Tibial nerve (tissue), 4 donors: ENCODE measurements at places on chromosomes 1 and 21. TPM values are rescaled to one million over a fixed set of nuclear protein-coding genes. Genes with fewer than 3 reads are reported as not detected.

The SERTAD4 gene
- total RNA-seq: 0.60 TPM

The C1orf87 gene
- not detected for total RNA-seq

The A3GALT2 gene
- total RNA-seq: not detected

The IVL gene
- total RNA-seq: not detected

The LELP1 gene
- total RNA-seq: not detected

The MXRA8 gene
- 468 TPM for total RNA-seq

The EFNA3 gene
- not detected for total RNA-seq

The OR2AJ1 gene
- not detected for total RNA-seq

DNA sequence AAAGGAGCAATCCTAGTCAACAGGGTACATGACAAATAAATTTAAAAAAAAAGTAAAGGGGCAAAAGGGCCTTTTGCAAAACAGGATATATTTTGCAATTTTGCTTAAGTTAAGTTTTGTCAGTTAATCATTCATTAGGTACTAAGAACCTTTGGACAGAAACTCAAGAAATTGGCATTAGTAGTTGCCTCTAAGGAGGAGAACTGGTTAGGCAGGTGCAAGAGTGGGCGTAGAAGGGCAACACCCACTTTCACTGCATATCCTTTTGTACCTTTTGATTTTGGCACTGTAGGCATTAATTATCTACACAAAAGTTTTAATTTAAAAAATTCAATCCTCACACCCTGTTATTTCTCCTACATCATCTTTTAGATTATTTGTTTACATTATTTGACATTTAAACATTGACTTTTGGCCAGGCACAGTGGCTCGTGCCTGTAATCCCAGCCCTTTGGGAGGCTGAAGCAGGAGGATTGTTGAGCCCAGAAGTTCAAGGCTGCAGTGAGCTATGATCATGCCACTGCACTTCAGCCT is 4.3 kb downstream of the DDAH1 start:
- H3K27me3 ChIP-seq: no peaks in the 10 kb centered on the region
- H3K4me3 ChIP-seq: no peak overlapping the region
- H3K36me3 ChIP-seq: no peaks in the 10 kb centered on the region
- no peak overlapping the region for H3K27ac ChIP-seq
- no peak for DNase-seq

GRCh38 chr1:243315893-243316292 is 60.1 kb downstream of the SDCCAG8 start:
- no peak overlapping the region for H3K4me3 ChIP-seq
- H3K27ac ChIP-seq: no peak overlapping the region
- no peaks in the 10 kb centered on the region for H3K27me3 ChIP-seq
- no peaks in the 10 kb centered on the region for H3K36me3 ChIP-seq
- DNase-seq: no peak
- peaks cover 41% of the 10 kb centered on the region for H3K4me1 ChIP-seq

GRCh38 chr1:43919906-43920305 is 13.7 kb upstream of the ARTN start:
- no peak for DNase-seq
- no peak overlapping the region for H3K27ac ChIP-seq
- H3K4me3 ChIP-seq: no peak overlapping the region
- H3K36me3 ChIP-seq: peaks cover 27% of the 10 kb centered on the region
- H3K27me3 ChIP-seq: no peaks in the 10 kb centered on the region

DNA sequence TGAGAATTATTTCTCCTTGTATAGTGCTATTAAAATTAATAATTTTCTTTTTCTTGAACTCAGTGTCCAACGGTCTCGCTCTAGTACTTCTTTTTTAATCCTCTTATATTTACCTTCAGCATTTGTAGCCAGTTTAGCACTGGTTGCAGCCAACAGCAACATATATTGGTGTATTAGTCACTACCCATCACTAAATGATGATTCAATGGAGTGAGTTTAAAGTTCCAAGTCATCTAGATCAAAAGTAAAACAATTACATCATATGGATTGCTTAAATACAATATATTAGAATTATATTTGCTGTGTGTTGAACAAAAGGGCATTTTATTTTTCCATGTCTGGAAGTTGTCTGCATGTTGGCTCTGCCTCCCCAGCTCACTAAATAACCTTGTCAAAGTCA is 591.8 kb downstream of the ADGRL2 start:
- no peak overlapping the region for H3K4me3 ChIP-seq
- no peaks in the 10 kb centered on the region for H3K4me1 ChIP-seq
- no peaks in the 10 kb centered on the region for H3K36me3 ChIP-seq
- no peak for DNase-seq
- no peaks in the 10 kb centered on the region for H3K27me3 ChIP-seq
- no peak overlapping the region for H3K27ac ChIP-seq

- peaks cover 8% of the 10 kb centered on the region for H3K36me3 ChIP-seq
- DNase-seq: no peak
- H3K27me3 ChIP-seq: no peaks in the 10 kb centered on the region
- no peak overlapping the region for H3K27ac ChIP-seq
These were observed 10.9 kb upstream of the GOLT1A start for GRCh38 chr1:204224655-204225054.

- no peak overlapping the region for H3K4me3 ChIP-seq
- DNase-seq: peak; percentile 50
- no peaks in the 10 kb centered on the region for H3K4me1 ChIP-seq
- no peaks in the 10 kb centered on the region for H3K36me3 ChIP-seq
- no peaks in the 10 kb centered on the region for H3K27me3 ChIP-seq
These were observed 61.4 kb upstream of the DIRAS3 start for GRCh38 chr1:68111519-68112436.

DNA sequence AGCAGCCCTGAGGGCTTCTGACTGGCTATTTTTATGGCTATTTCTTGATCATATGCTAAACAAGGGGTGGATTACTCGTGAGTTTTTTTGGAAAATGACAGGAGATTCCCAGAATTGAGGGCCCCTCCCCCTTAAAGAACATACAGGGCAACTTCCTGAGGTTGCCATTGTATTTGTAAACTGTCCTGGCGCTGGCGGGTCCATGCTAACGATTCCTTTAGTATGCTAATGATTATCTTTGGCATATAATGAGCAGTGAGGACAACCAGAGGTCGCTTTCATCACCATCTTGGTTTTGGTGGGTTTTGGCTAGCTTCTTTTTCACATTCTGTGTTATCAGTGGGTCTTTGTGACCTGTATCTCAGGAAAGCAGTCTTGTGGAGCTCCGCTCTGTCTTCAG is 24.1 kb downstream of the FMN2 start:
- peak overlapping the region; percentile 41 for H3K27ac ChIP-seq
- peaks cover 12% of the 10 kb centered on the region for H3K4me1 ChIP-seq
- no peaks in the 10 kb centered on the region for H3K36me3 ChIP-seq
- H3K27me3 ChIP-seq: no peaks in the 10 kb centered on the region
- H3K4me3 ChIP-seq: no peak overlapping the region

DNA sequence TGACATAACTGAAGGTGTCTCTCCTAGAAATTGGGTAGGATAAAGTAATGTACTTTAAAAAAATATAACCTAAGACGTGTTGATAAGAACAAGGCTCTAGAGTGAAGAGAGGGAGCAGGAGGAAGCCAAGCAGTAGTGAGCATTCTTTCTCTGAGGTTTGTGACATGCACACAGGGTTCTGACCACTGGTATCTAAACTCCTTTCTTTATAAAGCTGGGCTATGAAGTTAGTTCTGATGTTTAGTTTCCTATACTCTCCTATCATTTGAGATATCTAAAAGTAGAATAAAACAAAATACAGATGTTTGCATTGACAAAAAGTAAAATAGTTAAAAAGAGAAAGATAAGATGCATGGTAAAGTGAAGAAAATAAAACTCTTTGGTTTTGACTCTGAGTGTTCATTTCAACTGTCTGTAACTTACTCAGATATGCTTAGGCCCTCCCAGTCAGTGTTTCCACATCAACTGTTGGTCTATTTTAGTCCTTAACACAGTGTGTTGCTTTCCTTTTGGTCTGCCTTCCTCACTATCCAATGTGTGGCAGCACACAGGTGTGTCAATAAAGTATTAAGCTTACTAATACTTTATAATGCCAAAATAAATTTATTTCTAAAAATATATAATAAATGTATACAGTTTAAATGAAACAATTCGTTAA is 543.5 kb downstream of the PTPRC start:
- no peaks in the 10 kb centered on the region for H3K4me1 ChIP-seq
- no peak overlapping the region for H3K4me3 ChIP-seq
- H3K27ac ChIP-seq: no peak overlapping the region
- no peaks in the 10 kb centered on the region for H3K36me3 ChIP-seq
- H3K27me3 ChIP-seq: no peaks in the 10 kb centered on the region

DNA sequence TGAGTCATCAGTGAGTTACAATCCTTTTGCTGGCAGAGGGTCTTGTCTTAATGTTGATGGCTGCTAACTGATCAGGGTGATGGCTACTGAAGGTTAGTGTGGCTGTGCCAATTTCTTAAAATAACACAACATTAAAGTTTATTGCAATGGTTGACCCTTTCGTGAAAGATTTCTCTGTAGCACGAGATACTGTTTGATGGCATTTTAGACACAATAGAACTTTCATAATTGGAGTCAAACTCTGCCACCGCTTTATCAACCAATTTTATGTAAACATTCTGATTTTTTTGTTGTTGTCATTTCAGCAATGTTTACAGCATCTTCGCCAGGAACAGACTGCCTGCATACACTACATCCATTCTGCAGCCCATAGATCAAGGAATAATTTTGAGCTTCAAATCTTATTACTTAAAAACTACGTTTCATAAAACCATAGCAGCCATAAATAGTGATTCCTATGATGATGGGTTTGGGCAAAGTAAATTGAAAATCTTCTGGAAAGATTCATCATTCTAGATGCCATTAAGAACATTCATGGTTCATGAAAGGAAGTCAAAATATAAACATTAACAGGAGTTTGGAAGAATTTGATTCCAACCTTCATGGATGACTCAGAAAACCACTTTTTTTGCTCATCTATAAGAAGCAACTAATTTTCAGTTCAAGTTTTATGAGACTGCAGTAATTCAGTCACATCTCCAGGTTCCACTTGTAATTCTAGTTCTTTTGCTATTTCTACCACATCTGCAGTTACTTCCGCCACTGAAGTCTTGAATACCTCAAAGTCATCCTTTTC is 85.9 kb downstream of the TYW3 start:
- H3K27me3 ChIP-seq: no peaks in the 10 kb centered on the region
- H3K36me3 ChIP-seq: no peaks in the 10 kb centered on the region
- no peaks in the 10 kb centered on the region for H3K4me1 ChIP-seq
- DNase-seq: no peak
- H3K27ac ChIP-seq: no peak overlapping the region
- no peak overlapping the region for H3K4me3 ChIP-seq

DNA sequence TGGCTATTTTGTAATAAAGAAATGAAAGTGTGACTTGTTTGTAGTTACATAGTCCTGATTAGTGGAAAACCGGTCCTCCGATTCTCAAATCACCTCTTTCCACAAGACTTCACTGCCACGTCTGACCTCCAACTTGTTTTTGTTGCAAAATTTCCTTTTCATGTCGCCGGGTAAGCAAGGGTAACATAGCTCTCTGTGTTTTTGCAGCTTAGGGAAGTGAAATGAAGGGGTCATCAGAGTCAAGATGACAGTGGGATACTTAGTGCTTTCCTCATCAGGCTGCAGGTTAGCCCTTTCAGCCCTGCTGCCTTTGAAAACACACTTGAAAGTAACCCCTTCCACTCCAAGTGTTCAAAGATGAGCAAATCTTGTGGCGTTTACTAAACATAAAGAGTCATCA is 217.9 kb downstream of the USP25 start:
- peak overlapping the region; percentile 18 for H3K27ac ChIP-seq
- peak overlapping the region; percentile 27 for H3K4me3 ChIP-seq
- H3K36me3 ChIP-seq: no peaks in the 10 kb centered on the region
- no peak for DNase-seq
- H3K27me3 ChIP-seq: no peaks in the 10 kb centered on the region

DNA sequence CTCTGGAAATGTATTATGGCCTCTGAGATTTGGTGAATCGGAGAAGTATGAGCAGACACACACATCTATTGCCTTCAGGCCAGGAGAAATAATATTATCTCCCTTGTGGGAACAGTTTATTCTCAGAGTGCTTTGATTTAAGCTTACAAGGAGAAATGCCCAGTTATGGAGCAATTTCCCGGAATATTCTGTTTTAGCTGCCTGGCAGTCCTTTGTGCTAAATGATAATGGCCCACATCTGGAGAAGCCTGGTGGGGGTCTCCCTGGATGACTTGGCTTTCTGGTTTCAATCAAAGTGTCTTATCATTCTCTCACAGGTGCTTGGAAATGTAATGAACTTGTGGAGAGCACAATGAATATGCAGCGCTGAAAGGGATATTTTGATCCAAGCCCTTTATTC is 389.6 kb upstream of the USP24 start:
- peak overlapping the region; percentile 75 for H3K27ac ChIP-seq
- DNase-seq: peak; percentile 22
- no peaks in the 10 kb centered on the region for H3K27me3 ChIP-seq
- H3K4me1 ChIP-seq: no peaks in the 10 kb centered on the region
- no peak overlapping the region for H3K4me3 ChIP-seq
- H3K36me3 ChIP-seq: no peaks in the 10 kb centered on the region

- H3K27ac ChIP-seq: no peak overlapping the region
- H3K4me1 ChIP-seq: no peaks in the 10 kb centered on the region
- no peak overlapping the region for H3K4me3 ChIP-seq
- H3K36me3 ChIP-seq: peaks cover 3% of the 10 kb centered on the region
- H3K27me3 ChIP-seq: no peaks in the 10 kb centered on the region
These were observed 57.8 kb upstream of the FASLG start for GRCh38 chr1:172601046-172601630.

- DNase-seq: no peak
- H3K27me3 ChIP-seq: no peaks in the 10 kb centered on the region
- H3K27ac ChIP-seq: no peak overlapping the region
- H3K36me3 ChIP-seq: no peaks in the 10 kb centered on the region
These were observed 136.8 kb upstream of the FMN2 start for GRCh38 chr1:239954836-239955235.

- H3K4me1 ChIP-seq: no peaks in the 10 kb centered on the region
- DNase-seq: peak; percentile 39
- H3K4me3 ChIP-seq: no peak overlapping the region
- peak overlapping the region; percentile 79 for H3K27ac ChIP-seq
- H3K36me3 ChIP-seq: peaks cover 82% of the 10 kb centered on the region
These were observed 19.2 kb upstream of the EVA1B start for GRCh38 chr1:36342426-36343185.

DNA sequence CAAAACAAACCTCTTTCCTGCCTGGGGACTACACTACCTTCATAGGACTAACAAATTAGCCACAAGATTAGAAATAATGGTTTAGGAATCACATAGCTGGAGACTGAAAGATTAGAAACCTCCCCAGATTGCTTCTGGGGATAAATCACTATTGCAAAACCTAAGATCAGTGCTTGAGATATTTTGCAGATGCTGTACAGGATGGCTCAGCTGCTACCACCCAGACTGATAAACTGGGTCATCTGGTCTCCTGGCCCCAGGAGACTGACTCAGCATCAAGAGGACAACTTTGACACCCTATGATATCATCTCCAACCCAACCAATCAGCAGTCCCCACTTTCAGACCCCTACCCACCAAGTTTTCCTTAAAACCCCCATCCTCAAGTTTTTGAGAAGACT is 137.0 kb downstream of the LRRC53 start:
- H3K27me3 ChIP-seq: no peaks in the 10 kb centered on the region
- H3K27ac ChIP-seq: no peak overlapping the region
- H3K4me3 ChIP-seq: no peak overlapping the region

GRCh38 chr1:155324717-155325602 is 4.3 kb downstream of the RUSC1 start:
- H3K27me3 ChIP-seq: no peaks in the 10 kb centered on the region
- peak overlapping the region; percentile 83 for H3K27ac ChIP-seq
- no peaks in the 10 kb centered on the region for H3K36me3 ChIP-seq
- no peak for DNase-seq
